ENCODE measurements at places on chromosomes 12 and 14.

DNA sequence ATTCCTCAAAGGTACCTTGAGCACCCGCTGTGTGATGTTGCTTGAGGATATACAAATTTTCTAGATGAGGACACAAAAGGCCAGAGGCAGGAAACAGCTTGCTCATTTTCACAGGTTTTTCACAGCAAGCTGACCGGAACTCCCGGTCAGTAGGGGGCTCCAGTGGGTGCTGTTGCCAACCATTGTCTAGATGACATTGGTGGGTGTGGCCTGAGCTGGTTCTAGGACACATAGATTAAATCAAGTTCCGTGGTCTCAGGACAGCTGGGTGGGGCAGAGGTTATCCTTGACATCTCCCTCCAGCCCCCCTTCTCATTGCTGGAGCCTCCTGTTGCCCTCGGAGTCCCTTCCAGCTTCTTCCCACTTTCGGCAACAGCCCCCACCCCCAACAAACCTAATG lies 153.6 kb upstream of the FKBP4 start:
- peak; percentile 83 for DNase-seq

- DNase-seq = no peak
Measured at GRCh38 chr12:108717243-108717642, 14.1 kb downstream of the CORO1C start.

DNA sequence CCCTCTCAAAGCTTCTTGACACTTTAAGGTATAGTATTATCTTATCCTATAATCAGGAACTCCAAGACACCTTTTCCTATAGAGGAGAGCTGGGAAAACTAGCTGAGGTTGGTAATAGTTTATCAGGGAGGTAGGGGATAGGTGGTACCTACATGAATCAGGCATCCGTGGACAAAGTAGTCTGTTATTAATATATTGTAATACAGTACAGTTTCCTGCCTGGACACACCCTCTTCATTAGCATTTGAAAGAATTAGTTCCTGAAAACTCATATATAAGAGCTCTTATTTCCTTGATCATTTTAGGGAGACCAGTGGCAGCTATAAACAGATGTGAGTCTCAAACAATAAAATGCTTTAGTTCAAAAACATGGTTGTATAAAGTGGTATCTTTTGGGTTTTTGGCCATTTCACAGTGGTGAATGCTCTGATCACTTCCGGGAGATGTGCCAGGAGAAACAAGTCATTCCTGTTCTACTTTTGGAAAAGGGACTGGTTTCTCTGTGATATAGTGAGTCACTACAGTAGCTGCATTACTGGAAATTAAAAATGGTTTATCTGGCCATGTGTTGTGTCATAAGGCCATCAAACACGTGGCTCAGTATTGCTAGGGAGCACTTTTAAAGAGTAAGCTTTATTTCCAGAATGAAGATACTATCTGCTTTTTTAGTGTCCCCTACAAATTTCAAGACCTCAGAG lies 98.1 kb downstream of the KLRB1 start:
- DNase-seq = no peak

DNA sequence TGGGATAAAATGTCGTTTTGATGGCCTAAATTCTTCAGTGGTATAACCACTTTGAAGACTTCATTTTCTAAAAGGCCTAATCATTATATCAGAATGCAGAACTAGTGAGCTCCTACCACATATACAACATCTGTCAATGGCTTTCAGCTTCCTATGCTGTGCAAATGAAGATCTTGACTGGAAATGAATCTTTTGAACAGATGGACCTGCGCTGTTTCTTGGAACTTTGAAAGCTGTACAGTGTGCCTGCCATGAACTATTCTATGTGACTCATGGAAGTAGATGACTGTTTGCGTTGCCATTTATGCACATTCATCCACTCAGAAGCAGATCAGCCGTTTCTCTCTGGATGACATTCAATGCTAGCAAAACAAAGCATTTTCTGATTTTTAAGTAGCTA lies 542.2 kb upstream of the USP15 start:
- DNase-seq = no peak

DNA sequence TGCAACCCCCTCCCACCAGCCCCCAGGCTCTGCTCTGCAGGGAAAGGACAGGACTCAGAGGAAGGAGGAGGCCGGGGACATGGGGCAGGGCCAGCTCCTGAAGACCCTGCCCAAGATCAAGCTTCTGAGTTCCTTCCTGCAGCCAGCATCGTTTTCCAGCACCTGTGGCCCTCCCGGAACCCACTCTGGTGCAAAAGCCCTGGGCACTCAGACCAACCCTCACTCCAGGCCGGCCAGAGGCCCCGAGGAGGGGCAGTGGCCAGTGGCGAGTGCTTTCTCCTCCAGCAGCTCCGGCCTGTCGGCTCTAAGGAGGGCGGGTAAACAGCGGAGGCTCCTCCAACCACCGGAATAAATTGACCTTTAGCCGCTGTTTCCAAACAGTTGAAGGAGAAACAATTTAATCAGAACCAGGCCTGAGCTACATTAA lies 10.8 kb downstream of the TMEM179 start:
- DNase-seq = no peak

- DNase-seq = peak; percentile 16
Measured at GRCh38 chr12:91381309-91381804, 198.7 kb upstream of the DCN start.

DNA sequence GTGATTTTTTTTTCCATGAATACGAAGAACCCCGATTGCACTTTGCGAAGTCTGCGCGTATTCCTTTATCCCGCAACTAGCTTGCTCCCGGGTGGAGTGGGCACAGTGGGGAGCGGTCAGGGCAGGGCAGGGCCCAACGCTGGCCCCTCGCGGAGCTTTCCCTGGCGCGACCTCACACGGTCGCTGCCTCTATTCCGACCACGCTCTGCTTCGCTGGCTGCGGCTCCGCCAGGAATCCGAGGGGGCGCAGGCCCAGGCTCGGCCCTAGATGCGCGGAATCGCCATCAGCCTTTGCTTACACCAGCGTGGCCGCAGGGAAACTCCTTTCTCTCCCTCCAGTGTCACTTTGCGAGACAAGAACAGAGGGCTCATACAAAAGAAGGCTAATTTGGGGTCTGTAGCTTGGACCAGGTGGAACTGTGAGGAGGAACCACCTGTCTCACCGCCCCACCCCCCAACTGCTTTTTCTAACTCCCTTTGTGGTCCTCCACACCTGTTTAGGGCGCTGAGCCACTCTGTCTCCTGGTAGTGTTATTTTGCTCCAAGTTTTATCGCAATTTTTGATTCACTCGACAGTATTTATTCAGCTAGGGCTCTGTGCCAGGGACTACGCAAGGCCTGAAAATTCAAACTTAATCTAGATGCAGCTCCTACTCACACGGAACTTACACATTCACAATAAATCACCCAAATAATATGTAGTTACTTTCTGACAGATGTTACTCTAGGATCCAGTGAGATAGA lies 3.1 kb upstream of the NKX2-1 start:
- no peak for DNase-seq

DNA sequence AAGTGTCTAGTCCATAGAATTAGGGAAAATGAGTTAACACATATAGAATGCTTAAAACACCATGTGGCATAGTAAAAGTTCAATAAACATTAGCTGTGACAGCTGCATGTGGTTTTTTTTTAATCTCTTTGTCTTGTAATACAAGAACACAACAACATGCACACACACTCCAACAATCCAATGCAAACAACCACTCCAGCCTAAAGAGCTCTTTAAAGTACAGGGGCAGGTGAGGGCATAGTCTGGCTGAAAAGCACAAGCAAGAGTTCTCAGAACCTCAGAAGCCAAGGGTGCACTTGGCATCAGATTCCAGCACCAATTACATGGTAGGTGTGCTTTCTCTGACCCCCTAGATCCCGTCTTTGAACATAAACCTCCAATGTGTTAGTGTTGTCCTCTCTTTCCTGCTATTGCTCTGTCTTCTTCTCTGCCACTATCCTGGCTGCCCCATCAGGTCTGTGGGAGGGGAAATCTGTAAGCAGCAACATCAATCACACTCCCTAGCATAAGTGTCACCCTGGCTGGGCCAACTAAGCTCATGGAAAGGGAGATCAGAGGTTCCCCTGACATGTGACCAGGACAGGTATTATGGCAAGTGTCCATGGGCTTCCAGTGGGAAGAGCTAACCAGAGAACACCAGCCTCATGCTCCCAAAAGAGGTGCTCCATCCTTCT lies 91.0 kb downstream of the SLC8A3 start:
- peak; percentile 59 for DNase-seq

DNA sequence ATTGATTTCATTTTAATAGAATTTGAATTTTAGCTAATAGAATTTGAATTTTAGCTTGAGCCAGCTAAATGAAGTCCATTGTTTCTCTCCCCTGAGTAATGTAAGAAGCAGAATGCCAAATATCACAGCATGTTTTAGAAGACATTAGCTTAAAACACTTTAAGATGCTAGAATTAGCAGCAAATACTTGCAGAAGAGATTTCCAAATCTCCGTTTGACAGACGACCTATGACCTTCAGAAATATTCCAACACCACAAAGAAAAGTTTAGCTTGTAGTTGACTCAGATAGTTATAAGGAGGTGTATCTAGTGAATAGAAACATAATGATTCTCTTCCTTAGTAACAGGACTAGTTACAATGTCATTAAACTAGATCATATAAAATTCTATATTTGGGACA lies 51.7 kb upstream of the MYF6 start:
- no peak for DNase-seq

- DNase-seq = no peak
Measured at GRCh38 chr14:56358851-56359614, 220.6 kb upstream of the TMEM260 start.

DNA sequence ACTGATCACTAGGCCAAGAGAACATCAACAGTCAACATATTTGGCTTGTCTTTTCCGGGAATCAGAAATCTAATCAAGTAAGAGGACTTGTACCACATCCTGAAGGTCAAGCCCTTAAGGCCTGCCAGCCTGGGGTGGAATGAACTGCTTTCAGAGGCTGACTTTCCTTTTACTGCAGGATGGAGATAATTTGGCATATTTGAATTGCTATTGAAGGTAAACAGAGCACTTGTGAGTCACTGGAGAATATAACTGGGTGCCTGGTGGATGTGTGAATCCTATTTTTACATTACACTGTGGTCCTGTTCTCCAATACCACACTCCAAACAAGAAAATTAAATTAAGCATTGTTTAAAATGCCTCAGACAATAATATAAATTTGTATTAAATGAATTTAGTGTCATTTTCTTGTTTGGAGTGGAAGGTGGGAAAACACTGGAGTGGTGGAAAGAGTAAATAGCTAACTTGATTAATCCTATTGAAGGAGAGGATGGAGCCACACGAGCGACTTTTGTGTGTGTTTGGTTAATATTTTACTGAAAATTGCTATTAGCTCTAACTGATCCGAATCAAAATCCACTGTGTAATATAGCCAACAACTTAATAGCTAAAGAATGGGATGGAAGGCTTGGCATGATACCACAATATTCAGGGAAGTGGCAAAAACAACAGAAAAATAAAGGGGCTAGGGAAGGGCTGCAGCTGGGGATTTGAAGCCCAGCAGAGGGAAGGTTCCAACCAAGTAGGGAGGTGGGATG lies 89.4 kb downstream of the OTX2 start:
- peak; percentile 45 for DNase-seq

- DNase-seq = no peak
Measured at GRCh38 chr14:59358102-59358501, 107.1 kb downstream of the GPR135 start.

DNA sequence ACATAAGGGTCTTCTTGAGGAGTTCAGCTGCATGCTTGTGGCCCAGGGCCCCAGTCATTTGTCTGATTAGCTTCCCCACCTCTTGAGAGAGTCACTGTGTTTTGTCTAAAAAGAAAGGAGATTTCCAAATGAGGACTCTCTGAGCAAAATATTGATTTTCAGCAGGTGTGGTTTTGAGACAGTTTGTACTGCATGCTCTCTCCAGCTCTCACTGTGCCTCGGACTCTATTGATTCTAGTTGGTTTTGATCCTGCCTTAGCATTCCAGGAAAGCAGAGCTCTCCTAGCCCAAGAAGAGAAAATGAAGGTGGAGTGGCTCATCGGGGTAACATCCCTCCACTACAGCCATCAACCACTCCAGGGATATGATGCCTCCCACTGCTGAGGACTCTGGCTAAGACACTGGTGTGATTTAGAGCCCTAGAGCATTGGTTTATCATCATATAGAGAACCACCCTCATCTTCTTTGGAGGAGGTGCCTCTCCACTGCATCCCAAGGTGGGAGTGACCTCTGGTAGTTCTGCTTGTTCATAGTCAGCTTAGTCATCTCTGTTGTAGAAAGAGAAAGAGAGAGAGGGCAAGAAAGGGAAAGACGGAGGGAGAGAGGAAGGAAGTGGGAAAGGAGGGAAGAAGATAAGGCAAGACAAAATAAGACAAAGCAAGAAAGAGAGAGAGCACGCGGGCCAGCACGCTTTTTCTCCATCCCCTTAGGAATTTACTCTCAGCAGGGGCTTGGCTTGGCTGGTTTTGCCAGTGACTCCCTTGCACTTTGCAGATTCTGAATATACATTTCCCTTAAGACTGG lies 365.6 kb downstream of the DPF3 start:
- DNase-seq = no peak

DNA sequence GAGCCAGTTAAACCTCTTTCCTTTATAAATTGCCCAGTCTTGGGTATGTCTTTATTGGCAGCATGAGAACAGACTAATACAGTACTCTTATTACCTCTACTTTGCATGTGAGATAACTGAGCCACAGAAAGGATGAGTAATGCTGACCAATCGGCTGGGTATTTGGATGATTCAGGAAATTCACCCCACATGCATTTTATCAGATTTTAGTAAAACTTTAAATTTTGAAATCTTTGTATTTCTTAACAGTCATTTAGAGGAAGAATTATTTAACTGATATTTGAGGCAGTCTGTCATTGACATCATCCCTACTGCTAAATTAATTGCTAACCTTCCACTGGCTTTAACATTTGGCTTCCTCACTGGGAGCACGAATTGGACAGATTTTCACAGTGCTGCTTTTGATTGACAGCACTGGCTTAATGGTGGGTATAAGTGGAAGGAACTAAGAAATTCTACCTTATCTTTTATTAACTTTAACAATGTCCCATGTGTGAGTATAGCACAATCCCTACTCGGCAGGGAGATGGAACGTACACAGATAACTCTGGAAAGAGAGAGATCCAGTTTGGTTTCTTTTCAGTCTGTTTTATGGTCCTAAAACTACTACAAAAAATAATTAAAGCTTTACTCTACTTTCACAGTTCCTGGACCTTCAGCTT lies 261.0 kb downstream of the DACT1 start:
- no peak for DNase-seq

GRCh38 chr14:99831303-99831702 lies 38.1 kb downstream of the EML1 start:
- no peak for DNase-seq

DNA sequence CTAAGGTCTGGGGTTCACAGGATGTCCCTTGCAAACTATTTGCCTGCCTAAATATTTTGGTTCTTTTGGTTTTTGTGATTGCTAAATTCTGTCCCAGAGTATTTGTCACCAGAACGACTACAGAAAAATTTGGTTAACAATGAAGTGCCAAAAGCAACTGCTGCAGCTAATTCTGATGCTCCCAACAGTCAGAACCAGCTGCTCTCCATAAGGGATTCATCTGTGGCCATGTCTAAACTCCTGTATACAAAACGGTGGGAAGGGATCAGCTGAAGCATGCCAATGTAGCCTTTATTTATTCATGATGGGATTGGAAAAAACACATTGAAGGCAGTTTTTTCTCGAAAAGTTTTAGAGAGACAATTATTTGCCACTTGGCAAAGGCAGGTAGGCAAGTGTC lies 29.3 kb upstream of the PELI2 start:
- no peak for DNase-seq
